ENCODE measurements at places on chromosomes 4 and X. TPM values are rescaled to one million over a fixed set of nuclear protein-coding genes. Genes with fewer than 3 reads are reported as not detected.

TMEM184C gene
- 32.2 TPM for total RNA-seq

PCYT1B gene
- total RNA-seq, result 0.73 TPM

DNA sequence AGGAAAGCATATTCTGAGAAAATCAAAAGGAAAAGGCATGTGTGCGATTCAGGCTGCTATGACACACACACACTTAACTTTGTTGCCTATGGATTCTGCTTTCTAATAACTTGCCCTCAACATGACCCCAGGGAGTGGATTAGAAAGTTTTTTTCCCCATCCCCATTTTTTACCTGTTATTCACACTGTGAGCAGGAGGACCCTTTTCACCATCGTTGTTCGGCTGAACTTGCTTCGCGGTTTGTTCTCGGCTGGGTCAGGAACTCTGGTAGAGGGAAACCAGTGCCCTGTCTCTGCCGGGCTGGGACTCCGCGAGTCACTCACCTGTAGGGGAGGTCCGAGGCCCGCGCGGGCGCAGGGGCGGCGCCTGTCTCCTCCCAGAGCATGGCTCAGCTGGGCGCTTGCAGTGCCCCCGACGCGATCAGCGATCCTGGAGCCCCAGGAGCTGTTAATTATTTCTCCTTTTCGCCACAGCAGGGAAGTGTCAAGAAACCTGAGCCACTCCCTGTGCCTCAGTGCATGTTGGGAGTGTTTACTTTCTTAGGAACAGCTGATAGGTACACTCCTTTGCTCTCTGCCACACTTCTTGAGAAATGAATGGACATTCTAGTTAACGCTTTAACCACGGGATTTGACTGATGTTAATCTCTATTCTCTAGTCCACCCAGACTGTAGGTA is at the start of gene RASSF6:
Gene RASSF6, minus strand, starts transcription at position 322 of the 678 bp plus-strand sequence. CDS start 8,641 bp downstream, outside the sequence.
- no peak within 1 kb of the TSS for H3K4me3 ChIP-seq
- no peaks in the 10 kb centered on the region for H3K27me3 ChIP-seq
- no peak for DNase-seq
- no peaks in the 10 kb centered on the region for H3K36me3 ChIP-seq
- no peaks in the 10 kb centered on the region for H3K4me1 ChIP-seq

GRCh38 chr4:26263165-26263564 is 57.6 kb upstream of the RBPJ start:
- no peaks in the 10 kb centered on the region for H3K27me3 ChIP-seq
- no peak overlapping the region for H3K4me3 ChIP-seq
- H3K4me1 ChIP-seq, result no peaks in the 10 kb centered on the region

GAGE13 gene
- not detected for total RNA-seq
